ENCODE measurements at places on chromosomes 2 and 18.

- no peak for DNase-seq
These were observed 13.3 kb upstream of the GALM start for GRCh38 chr2:38652431-38653273.

DNA sequence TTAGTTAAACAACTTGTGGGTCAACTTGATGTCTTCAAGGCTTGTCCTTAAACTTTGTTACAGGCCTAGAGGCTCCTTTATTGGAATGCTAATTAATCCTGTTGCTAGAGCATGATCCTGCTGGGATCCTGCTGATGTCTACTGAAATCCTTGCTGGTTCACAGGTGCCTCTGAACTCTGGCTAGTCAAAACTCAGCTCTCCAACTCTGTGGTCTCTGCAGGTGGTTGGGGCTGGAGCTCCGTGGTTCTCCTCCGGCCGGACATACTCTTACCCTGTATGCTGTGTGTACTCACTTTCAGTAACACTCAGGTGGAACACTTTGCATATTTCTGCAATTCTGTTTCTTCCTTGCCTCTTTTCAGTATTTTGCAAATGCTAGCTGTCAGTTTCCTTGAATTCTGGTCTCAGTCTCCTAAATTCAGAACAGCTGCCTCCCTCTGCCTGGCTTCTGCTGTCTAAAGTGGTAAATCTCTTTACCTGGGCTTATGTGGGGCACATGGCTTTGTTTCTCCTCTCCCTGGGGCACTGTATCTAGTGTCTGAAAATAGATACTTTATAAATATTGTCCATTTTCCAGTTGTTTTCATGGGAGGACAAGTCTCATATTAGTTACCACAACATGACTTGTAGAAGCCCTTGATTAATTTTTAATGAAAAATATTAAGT lies 113.0 kb downstream of the ATP9B start:
- no peak for DNase-seq

DNA sequence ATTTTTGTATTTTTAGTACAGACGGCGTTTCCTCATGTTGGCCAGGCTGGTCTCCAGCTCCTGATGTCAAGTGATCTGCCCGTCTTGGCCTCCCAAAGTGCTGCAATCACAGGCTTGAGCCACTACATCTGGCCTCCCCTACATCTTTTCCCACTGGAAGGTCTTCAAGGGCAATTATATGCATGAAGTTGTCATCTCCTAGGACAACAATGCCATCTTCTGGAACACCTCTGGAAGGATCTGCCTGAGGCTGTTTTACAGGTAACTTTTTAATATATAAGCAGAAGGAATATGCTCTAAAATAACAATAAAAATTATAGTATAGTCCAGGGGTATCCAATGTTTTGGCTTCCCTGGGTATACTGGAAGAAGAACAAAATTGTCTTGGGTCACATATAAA lies 321.4 kb downstream of the AFF3 start:
- no peak for DNase-seq

DNA sequence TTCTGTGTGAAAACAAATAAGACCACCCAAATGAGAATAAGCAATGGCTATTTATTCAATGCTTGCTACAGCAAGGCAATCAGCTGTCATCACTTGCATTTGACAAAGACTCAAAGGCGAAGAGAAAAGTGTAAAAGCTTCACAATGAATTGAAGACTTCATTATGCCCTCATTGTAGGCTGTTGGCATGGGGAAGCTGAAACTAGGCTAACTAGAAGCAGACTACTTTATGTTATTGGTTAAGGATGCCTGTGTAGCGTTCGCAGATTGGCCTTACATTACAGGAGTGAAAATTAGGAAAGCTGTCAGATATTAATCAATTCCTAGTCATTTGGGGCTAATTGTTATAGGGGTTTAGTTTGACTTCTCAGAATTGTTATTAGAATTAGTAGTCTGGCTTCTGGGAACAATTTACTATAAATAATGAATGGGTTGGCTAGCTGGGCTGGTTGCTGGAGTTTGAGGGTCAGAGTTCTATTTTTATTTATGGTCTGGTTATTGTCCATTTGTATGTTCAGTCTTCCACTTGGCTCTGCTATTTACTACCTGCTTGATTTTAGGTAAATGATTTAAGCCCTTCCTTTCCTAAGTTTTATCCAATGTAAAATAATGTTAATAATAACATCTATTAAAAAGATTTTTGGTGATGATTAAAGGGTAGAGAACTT lies 437.2 kb upstream of the SYT4 start:
- no peak for DNase-seq

DNA sequence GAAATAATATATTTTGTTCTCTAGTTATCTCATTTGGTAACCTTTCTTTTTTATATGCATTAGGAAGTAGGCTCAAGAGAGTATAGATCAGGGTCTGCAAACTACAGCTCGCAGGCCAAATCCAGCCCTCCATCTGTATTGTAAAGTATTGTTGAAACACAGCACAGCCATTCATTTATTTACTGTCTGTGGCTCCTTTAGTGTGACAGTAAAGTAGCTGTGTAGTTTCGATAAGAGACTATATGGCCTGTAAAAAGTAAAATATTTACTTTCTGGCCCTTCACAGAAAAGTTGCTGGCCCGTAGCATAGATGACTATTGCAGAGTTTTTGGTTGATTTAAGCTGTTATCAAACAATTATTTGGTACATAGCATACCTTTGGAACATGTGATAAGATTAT lies 67.6 kb downstream of the MIB1 start:
- DNase-seq = no peak

- DNase-seq = no peak
These were observed 21.6 kb upstream of the DSC3 start for GRCh38 chr18:31064130-31064529.

DNA sequence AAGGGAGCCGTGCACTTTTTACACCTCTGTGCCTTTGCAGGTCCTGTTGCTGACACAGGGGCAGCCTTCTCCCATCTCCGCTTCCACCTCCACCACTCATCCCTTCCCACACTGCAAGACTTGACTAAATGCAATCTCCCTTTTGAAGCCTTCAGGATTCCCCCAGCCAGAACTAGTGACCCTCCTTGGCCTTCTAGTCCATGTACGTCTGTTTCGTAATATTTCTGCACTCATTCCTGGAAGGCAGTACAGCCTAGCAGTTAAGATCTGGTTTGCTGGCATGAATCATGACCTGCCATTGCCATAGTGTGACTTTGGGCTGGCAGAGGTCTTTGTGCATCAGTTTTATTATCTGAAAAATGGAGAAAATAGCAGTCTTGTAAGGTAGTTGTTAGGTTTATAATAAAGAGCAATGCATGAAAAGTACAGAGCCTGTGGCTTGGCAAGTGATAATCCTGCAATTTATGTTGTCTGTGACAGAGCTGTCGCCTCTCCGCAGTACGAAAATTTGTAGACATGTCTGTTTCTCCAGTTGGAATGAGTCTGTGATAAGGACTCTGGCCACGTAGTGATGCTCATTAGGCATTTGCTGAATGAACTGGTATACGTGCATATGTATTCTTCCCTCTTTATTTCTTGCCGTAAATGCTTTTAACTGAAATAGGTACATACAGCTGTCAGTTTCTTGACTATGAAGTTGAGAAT lies 36.7 kb downstream of the NCK2 start:
- DNase-seq = no peak

GRCh38 chr2:42324949-42325348 lies 36.1 kb downstream of the COX7A2L start:
- no peak for DNase-seq

DNA sequence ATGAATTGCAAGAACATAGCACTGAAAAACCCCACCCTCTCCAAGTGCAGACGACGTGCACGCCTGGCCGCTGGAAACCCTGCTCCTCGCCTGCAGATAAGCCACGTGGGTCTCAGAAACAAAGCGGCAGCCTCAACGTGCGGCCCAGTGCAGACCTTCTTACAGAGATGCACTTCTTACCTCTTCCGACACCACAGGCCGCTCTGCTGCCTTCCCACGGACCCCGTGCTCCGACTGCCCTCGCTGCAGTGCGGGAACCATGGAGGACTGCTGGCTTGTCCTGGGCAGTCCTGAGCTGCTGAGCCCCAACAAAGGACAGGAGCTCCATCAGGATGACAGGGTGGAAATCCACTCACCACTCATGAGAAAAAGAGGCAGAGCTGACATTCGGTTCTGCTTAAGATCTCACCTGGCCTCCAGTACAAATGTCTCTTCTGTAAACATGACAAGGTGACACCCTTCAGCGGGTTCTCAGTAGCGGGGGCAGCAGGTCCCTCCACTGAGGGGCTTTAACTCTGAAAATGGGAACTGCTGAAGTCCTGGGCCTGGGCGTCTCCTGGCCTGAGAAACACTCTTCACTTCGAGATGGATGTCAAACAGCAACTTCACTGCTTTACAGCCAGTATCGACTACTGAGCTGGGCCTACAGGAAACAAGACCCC lies 6.2 kb downstream of the COPS9 start:
- no peak for DNase-seq

- no peak for DNase-seq
These were observed 33.4 kb upstream of the POMC start for GRCh38 chr2:25201794-25202193.

GRCh38 chr2:30487603-30488002 lies 40.6 kb downstream of the LCLAT1 start:
- DNase-seq = no peak

- DNase-seq = no peak
These were observed 58.6 kb upstream of the NYAP2 start for GRCh38 chr2:225340923-225341322.

DNA sequence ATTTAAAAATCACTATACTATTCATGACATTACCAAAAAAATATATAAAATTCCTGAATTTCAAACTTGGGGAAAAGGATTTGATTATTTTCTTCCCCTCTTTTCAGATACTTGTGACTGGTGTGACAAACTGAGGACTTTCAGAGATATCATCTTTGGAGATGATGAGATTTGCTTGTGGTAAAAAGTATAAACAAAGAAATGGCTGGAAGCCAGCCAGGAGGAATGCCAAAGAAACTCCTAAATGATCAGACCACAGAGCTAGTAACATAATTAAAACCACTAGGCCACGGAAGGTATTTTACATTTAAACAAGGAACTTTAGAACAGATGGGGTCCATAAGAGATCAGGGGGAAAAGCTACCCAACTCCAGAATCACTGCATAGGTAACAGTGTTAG lies 58.7 kb downstream of the PIGN start:
- no peak for DNase-seq

- DNase-seq = no peak
These were observed 178.3 kb upstream of the KLHL29 start for GRCh38 chr2:23206650-23207049.
